ENCODE measurements at places on chromosomes 7 and 10. TPM values are rescaled to one million over a fixed set of nuclear protein-coding genes. Genes with fewer than 3 reads are reported as not detected.

IFIT2 gene
- 3.1 TPM for total RNA-seq

INA gene
- total RNA-seq = 1.2 TPM

LIPN gene
- not detected for total RNA-seq

NSUN5 gene
- total RNA-seq = 22.5 TPM

ADCY1 gene
- total RNA-seq = 1.1 TPM

TRIM73 gene
- total RNA-seq = 0.20 TPM

CLRN3 gene
- not detected for total RNA-seq

ZNF32 gene
- 16.0 TPM for total RNA-seq

MUC12 gene
- not detected for total RNA-seq

TFR2 gene
- 0.20 TPM for total RNA-seq

CDC14C gene
- not detected for total RNA-seq

FAM241B gene
- total RNA-seq = not detected
